ENCODE measurements at places on chromosomes 11 and 22.

DNA sequence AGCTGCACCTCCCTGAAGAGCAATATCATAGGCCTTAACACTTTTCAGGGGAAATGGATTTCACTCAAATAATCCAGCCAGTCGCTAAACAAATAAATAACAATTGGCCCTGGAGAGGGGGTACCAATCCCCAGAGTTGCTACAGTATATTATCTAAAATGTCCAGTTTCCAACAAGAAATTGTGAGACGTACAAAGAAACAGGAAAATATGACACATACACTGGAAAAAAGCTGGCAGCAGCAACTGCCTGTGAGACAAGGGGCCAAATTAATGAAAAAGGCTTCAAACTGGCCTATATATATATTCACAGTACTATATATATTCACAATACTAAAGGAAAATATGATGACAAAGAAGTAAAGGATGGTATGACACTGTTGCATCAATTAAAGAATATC is 4.0 kb downstream of the NF2 start:
- DNase-seq = no peak

DNA sequence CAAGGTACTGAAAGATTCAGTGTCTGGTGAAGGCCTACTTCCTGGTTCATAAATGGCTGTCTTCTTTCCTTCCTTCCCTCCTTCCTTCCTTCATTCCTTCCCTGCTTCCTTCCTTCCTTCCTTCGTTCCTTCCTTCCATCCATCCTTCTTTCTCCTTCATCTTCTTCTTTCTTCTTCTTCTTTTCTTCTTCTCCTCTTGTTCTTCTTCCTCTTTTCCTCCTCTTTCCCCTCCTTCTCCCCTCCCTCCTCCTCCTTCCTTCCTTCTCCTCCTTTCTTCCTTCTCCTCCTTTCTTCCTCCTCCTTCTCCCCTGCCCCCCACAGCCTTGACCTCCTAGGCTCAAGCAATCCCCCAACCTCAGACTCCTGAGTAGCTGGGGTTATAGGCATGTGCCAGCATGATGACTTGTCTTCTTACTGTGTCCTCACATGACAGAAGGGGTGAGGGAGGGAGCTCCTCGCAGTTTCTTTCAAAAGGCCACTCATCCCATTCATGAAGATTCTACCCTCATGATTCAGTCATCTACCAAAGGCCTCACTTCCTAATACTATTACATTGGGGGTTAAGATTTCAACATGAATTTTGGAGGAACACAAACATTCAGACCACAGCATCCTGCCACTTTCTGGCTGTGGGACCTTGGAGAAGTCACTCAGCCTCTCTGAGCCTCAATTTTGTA is 22.6 kb upstream of the CCDC134 start:
- DNase-seq = no peak

GRCh38 chr11:1532014-1532586 is 40.0 kb downstream of the DUSP8 start:
- no peak for DNase-seq

- DNase-seq = no peak
Measured at GRCh38 chr22:33601062-33601461, 319.2 kb downstream of the LARGE1 start.

- no peak for DNase-seq
Measured at GRCh38 chr22:47474895-47475294, 712.4 kb downstream of the TBC1D22A start.

DNA sequence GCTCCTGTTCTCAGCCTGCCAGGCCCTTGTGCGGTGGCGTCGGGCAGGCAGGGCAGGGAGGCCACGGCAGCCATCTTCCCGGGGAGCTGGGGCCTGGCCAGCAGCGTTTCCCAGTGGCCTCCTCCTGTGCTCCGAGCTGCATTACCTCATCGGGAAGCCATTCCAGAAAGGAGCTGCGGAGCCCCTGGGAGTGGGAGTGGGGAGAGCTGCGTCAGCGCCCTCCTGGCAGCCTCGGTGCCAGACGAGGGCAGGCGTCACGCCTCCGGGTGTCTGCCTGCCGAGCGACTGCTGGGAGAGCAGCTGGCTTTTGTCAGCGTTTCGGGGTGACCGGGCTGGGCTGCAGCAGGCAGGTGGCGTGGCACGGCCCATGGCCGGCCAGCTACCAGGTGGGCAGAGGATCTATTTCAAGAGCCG is 30.9 kb upstream of the WNT7B start:
- no peak for DNase-seq

DNA sequence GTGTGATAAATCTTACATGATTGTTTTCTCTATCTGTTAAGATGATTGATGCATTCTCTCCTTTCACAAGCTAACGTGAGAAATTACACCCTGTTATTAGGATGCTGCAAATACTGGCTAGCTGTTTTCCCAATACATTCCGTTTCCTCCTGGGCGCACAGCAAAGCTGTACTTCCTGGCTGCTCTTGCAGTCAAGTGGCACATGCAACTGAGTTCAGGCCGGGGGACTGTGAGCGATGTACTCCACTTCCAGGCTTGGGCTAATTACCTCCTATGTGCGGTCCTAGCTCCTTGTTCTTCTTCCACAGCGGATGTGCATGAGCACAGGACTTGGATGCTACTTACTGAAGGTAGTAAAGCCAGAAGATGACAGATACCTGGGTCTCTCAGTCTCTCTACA is 234.9 kb upstream of the SESN3 start:
- no peak for DNase-seq

- DNase-seq = no peak
Measured at GRCh38 chr11:78940500-78941225, 366.0 kb upstream of the NARS2 start.

DNA sequence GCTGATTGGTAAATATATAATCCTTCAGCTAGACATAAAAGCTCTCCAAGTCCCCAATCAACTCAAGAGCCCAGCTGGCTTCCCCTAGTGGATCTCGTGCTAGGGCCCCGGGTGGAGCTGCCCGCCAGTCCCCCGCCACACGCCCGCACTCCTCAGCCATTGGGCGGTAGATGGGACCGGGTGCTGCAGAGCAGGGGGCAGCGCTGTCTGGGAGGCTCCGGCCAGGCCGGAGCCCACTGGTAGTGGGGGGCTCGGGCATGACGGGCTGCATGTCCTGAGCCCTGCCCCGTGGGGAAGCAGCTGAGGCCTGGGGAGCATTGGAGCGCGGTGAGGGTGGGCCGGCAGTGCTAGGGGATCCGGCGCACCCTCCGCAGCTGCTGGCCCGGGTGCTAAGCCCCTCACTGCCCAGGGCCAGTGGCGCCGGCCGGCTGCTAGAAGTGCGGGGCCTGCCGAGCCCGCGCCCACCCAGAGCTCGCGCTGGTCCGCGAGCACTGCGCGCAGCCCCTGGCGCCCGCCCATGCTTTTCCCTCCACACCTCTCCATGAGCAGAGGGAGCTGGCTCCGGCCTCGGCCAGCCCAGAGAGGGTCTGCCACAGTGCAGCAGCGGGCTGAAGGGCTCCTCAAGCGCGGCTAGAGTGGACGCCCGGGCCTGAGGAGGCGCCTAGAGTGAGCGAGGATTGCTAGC is 1680.6 kb upstream of the RAG2 start:
- DNase-seq = no peak

- no peak for DNase-seq
Measured at GRCh38 chr11:46669711-46670139, 30.7 kb downstream of the ARHGAP1 start.

GRCh38 chr11:126992065-126992803 is 8.3 kb downstream of the KIRREL3 start:
- DNase-seq = no peak

DNA sequence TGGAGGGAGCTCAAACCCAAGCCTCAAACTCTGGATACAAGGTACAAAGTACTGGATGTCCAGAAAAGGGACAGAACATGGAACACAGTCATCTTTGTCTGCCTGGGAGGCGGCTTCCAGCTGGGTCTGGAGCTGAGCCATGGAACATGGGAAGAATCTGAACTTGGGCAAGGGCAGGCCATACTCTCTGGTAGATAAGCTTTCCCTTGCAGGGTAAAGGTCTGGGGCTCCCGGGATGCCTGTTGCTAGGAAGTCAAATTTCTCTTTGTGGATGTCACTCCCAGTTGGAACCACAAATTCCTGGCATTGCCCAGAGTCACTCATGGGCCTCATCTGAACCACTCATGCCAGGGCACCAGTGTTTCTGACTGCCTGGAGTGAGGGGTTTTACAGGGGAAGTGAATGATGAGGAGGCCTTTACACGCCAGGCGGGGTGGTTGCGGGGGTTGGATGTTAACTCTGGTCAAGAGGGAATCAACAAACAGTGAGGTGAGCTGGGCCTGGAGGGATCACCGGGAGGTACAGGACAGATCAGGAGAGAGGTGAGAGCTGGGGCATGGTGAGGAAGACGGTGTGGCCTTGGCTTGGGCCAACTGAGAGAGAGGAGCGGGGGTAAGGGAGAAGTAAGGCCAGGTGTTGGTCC is 5.7 kb downstream of the FTH1 start:
- DNase-seq = no peak

DNA sequence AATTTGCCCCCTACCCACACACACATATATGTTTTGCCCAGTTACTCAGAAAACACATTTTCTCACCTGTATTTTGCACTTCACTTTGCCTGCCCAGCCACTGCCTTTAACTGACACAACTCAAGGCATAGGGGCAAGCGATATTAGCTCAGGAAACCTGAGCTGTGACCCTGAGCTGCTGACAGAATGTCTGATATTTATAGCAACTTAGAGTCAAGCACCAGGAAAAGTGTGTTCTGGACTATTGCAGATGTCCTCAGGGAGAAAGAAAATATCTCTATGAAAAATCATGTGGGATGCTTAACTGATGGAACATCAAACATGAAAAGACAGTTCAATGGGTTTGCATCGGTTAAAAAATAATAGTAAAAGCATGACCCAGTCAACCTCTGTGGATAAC is 63.9 kb upstream of the SLC35C1 start:
- DNase-seq = no peak

DNA sequence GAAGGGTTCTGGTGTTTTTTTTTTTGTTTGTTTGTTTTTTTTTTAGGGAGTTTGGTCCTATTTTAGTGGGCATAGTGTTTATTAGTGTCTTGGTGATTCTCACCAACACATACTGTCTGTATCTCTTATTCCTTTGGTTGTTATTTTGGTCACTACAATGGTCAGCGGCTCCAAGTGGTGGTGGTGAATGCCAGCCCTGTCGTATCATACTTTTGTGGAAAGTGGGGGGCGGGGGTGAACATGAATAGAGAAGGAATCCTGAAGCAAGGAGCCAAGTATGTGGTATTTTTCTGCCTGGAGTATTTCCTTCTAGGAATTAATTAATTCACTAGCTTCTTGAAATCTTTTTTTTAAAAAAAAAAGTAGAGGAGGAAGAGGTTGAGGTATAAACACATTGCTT is 79.6 kb downstream of the GRK3 start:
- DNase-seq = no peak

DNA sequence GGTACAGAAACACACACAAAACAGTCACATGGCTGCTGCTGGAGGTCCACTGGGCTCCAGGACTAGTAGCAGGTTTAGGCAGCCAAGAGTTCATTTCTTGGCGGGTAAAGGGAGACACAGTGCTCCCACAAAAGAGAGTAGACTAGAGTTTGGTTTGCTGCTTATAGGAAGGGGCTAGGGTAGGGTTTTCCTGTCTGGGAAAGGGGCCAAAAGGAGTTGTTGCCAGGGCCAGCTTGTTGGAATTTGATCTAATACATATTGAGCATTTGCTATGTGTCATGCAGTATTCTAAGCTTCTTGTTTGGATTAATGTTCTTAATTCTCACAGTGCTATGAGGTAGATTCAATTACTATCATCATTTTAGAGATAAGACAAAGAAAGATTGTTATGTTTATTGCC is 195.1 kb upstream of the PLET1 start:
- no peak for DNase-seq

DNA sequence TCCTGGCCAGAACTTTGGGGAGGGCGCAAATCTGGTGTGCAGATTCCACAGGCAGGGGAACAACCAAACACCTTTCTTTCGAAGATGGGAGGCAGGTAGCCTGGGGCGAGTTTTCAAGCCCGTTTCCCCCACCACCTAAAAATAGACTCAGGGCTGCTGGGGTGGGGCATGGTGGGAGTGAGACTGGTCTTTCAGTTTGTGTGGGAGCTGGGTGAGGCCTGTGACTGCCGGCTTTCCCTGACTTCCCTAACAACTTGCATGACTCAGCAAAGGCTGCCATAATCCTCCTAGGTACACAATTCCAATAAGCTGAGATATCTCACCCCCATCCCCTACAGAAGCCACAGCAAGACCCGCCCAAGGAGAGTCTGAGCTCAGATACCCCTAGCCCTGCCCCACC is 4.3 kb upstream of the OR5B12 start:
- no peak for DNase-seq

- DNase-seq = no peak
Measured at GRCh38 chr11:14255238-14255534, 103.8 kb downstream of the RRAS2 start.

- no peak for DNase-seq
Measured at GRCh38 chr11:23919455-23919854, 577.4 kb upstream of the LUZP2 start.

DNA sequence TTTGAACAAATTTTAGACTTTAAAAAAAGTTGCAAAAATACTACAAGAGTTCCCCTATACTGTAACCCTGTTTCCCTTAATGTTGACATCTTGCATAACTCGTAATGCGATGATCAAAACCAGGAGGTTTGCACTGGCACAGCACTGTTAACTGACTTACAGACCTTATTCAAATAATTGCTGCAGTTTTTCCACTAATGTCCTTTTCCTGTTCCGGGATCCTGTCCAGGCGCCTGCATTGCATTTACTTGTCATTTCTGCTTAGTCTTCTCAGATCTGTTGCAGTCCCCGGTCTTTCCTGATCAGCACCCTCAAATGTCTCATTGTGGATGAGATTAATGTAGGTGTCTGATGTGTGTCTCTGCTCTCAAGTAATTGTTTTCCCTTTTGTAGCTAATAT is 32.0 kb downstream of the APLP2 start:
- DNase-seq = no peak

DNA sequence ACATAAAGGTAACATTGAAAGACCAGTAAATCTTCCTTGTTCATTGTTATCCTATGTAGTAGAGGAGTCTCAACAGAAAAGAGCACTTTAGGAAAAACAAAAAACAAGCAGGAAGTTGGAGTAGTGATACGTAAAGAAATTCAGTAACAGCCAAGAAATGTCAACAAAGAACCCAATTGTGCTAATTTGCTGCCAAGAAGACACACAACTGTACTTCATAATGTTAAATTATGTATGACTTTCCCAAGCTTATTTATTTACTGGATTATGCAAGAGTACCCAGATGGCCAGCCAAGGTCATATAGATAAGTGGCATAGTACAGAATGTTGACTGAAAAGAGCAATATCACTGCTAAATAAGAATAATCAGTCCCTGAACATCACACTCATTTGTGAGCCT is 264.7 kb upstream of the CCDC179 start:
- DNase-seq = no peak

GRCh38 chr11:11981840-11982239 is 26.6 kb downstream of the DKK3 start:
- no peak for DNase-seq

GRCh38 chr11:33694346-33695050 is 6.1 kb downstream of the C11orf91 start:
- no peak for DNase-seq

GRCh38 chr11:33674035-33674814 is 26.4 kb downstream of the C11orf91 start:
- no peak for DNase-seq

DNA sequence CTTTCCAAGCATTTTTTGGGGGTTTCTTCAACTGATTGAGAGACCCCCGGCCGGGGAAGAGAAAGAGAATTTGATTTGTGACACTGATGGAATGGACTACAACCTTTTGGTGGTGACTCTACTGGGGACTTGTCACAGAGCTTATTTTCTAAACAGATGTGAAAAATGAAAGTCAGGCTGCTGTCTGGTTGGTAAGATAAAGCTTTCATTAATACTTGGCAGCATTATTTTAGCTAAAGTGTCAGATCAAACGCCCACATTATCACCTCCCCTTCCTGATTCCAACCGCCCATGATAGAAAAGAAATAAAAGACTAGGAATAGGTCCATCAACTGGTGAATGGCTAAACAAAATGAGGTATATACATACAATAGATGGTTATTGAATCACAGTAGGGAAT is 45.6 kb upstream of the EHF start:
- no peak for DNase-seq
